Activated T-cell treated with anti-CD3 and anti-CD28 coated beads, Interleukin-2, amount 50 U/mL, for 24 hours (primary cell): ENCODE measurements at places on chromosomes 4 and X.

DNA sequence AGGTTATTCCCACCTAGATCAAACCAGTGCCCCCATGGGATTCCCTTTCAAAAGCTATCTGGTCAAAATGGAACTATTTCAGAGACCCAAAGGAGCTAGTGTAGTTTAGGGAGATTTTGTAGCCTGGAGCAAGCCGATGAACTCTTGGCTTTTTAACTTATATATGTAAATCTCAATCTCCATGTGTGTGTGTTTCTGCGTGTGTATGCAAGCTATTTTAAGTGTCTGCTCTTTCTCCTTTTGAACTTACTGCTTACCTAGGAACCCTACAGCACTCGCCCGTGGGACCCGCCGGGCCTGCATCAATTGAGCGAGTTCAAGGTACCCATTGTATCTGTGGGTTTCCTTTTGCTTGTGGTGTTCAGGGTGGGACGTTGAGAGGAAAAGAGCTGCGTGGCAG, 10.4 kb downstream of the CSTF2 start:
- DNase-seq: no peak

GRCh38 chr4:176238826-176239225, 30.2 kb downstream of the ASB5 start:
- DNase-seq: no peak

- no peak for DNase-seq
Observed at GRCh38 chr4:1449833-1450741, 43.8 kb upstream of the NKX1-1 start.

GRCh38 chrX:44899946-44900345, 27.0 kb downstream of the KDM6A start:
- DNase-seq: no peak

DNA sequence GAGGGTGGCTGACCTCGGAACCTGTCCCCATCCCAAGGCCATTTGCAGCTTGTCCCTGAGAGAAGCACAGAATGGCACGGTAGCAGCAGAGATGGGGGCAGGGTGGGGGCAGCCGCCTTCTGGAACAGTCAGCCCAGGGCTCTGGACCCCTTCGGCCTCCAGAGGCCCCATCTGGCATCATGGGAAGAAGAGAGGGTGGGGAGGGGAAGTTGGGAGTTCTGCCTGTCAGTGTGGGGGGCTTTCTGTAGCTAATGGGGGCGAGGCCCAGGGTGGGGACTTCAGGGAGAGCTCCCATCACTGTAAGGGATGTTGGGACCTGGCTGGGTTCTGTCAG, 62.9 kb upstream of the ADRA2C start:
- DNase-seq: no peak

GRCh38 chr4:28093071-28093470, 1232.4 kb downstream of the STIM2 start:
- DNase-seq: no peak

DNA sequence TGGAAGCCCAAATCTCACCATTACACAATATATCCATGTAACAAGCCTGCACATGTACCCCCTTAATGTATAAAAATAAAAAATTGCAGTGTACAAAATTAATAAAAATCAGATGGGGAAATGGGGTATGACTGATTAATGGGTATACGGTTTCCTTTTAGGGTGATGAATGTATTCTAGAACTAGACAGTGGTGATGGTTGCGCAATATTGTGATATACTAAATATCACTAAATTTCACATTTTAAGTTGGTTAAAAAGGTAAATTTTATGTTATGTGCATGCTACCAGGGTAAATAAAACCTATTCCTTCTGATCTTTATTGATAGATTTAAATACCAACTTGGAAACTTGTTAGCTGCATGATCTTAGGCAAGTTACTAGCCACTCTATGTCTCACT, 129.4 kb downstream of the SPANXA1 start:
- DNase-seq: no peak
